ENCODE measurements at places on chromosomes 11 and 22. TPM values are rescaled to one million over a fixed set of nuclear protein-coding genes. Genes with fewer than 3 reads are reported as not detected.

Gene KCNJ4
- not detected for total RNA-seq

Gene MTNR1B
- total RNA-seq, result not detected

Gene DRD2
- not detected for total RNA-seq

DNA sequence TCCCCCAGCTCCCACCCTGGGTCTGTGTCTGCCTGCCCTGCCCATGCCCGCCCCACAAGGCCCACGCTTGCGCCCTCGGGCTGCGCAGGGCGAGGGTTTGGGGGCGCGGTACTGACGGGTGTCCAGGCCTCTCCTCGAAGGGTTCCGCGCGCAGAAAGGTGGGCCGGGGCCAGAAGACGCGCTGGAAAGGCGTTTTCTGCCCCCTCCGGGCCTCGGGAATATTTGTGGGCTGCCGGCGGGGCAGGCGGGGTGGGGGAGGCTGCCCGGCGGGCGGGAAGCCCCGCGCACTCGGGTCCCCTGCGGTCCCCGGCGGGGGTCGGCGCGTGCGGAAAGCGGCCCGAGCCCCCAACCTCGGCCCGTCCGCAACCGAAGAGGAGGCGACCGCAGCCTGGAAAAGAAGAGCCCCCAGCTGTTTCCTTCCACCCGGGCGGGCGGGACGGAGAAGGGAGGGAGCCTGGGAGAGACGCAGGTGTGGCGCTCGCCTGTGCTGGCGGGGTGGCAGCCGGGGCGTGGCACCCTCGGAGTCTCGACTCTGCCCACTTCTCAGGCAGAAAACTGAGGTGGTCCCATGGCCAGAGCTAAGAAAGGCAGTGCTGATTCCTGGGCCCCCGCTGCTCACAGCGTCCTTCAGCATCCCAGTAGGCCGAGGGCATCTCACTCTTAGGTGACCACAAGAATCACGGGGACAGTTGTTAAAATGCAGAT lies 59.0 kb downstream of the THAP12 start:
- H3K36me3 ChIP-seq, result no peaks in the 10 kb centered on the region
- peaks cover 15% of the 10 kb centered on the region for H3K27me3 ChIP-seq
- peak; percentile 43 for DNase-seq
- H3K27ac ChIP-seq, result no peak overlapping the region
- peak overlapping the region; percentile 37 for H3K4me3 ChIP-seq
- H3K4me1 ChIP-seq, result no peaks in the 10 kb centered on the region

DNA sequence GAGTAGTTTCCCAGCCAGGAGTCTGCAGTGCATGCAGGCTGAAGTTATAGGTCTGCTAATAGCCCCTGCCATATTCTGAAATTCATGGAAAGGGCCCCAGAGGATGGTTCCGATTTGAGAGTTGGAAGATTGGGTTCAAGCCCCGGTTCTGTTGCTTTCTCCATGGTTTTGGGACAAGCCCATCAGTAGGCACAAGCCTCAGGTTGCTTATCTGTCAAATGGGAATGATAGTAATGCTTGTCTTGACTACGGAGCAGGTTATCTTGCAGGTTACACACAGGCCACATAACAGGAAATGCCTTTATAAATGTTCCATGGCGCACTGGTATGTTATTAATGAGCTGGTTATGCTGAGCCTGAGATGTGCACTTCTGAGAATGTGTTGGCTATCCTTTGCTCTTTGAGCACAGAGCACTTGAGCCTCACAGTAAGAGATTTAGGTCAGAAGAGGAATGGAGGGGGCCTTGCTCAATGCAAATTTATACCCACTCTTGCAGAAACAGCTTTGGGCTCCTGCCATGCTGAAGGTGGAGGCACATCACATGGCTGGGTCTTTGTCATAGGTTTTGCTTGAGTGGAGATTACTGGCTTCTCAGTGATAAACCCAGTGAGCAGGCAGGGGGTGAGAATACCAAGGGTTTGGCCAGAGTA lies 47.1 kb downstream of the ZNRF3 start:
- H3K27me3 ChIP-seq, result no peaks in the 10 kb centered on the region
- no peak overlapping the region for H3K4me3 ChIP-seq
- DNase-seq, result no peak
- no peak overlapping the region for H3K27ac ChIP-seq

Gene TRPM5
- not detected for total RNA-seq

DNA sequence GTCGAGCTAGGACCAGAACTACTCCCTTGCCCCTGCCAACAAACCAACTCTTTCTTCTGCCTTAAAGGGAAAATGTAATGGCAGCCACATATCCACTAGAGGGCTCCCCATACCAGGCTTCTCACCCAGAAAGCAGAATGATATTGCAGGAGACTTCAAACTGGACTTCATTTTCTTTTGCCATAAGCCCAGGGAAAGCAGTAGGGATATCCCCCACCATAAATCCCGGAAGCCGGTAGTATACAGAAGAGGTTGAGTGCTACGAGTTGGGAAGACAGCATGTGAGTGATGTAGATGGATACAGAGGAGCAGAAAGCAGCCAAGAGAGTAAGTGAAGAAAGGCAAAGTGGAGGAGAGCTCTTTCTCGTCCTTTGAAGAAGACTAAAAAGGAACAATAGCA lies 12.1 kb downstream of the PLAAT5 start:
- no peak for DNase-seq
- no peak overlapping the region for H3K4me3 ChIP-seq
- H3K4me1 ChIP-seq, result no peaks in the 10 kb centered on the region

DNA sequence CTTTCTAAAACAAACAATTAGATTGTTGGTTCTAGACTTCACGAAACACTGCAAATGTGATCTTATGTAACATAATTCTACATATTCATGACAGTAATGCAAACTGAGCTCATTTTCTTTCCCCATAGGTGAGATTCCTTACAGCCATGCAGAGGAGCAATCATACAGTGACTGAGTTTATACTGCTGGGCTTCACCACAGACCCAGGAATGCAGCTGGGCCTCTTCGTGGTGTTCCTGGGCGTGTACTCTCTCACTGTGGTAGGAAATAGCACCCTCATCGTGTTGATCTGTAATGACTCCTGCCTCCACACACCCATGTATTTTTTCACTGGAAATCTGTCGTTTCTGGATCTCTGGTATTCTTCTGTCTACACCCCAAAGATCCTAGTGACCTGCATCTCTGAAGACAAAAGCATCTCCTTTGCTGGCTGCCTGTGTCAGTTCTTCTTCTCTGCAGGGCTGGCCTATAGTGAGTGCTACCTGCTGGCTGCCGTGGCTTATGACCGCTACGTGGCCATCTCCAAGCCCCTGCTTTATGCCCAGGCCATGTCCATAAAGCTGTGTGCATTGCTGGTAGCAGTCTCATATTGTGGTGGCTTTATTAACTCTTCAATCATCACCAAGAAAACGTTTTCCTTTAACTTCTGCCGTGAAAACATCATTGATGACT lies 1.5 kb downstream of the OR9G1 start:
- no peaks in the 10 kb centered on the region for H3K27me3 ChIP-seq
- no peak overlapping the region for H3K27ac ChIP-seq
- no peaks in the 10 kb centered on the region for H3K4me1 ChIP-seq
- H3K4me3 ChIP-seq, result no peak overlapping the region
- no peaks in the 10 kb centered on the region for H3K36me3 ChIP-seq

DNA sequence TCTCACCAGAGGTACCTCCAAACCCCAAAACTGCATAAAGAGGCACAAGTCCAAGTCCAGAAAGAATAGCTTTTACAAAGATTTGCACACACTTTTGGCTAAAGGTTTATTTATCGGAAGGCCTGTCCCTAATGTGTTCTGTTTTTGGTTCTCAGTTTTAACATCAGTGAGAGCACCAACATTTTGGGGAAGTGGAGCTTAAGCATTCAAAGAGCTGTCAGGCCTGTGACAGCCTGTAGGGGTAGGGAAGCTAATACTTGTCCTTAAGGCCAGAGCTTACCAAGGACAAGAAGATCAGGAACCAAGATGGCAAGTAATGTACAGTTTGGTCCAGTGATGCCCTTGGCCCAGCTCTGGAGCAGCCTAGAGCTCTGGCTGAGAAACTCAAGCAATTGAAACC lies 38.9 kb upstream of the SCUBE2 start:
- no peaks in the 10 kb centered on the region for H3K4me1 ChIP-seq
- no peaks in the 10 kb centered on the region for H3K27me3 ChIP-seq
- H3K27ac ChIP-seq, result no peak overlapping the region

Gene RAG2
- not detected for total RNA-seq

Gene ZNHIT2
- total RNA-seq, result 9.5 TPM

DNA sequence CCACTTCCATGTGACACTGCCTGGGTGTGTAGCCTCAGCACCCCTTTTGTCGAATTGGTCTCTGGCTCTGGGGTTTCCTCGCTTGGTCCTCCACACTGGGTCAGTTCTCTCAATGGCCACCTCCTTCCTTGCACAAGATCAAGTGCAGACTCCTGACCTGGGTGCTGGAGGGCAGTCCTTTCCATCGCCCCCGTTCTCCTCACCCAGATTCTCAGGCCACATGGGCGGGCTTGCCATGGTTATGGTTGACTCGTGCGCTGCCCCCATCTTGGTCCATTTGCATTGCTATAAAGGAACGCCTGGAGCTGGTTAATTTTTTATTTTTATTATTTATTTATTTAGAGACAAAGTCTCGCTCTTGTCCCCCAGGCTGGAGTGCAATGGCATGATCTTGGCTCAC lies 5.5 kb upstream of the PARVB start:
- no peaks in the 10 kb centered on the region for H3K27me3 ChIP-seq
- no peak overlapping the region for H3K4me3 ChIP-seq
- H3K4me1 ChIP-seq, result peaks cover 7% of the 10 kb centered on the region
- peak; percentile 27 for DNase-seq
- H3K36me3 ChIP-seq, result no peaks in the 10 kb centered on the region

DNA sequence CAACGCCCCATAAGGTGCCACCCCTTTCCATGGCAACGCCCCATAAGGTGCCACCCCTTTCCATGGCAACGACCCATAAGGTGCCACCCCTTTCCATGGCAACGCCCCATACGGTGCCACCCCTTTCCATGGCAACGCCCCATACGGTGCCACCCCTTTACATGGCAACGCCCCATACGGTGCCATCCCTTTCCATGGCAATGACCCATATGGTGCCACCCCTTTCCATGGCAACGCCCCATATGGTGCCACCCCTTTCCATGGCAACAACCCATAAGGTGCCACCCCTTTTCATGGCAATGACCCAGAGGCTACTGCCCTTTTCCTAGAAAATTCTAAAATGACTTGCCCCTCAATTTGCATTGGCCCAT lies 72.1 kb downstream of the BRD1 start:
- no peaks in the 10 kb centered on the region for H3K36me3 ChIP-seq
- DNase-seq, result no peak
- H3K27ac ChIP-seq, result no peak overlapping the region
- H3K27me3 ChIP-seq, result peaks cover 22% of the 10 kb centered on the region
- H3K4me1 ChIP-seq, result no peaks in the 10 kb centered on the region
- H3K4me3 ChIP-seq, result no peak overlapping the region

DNA sequence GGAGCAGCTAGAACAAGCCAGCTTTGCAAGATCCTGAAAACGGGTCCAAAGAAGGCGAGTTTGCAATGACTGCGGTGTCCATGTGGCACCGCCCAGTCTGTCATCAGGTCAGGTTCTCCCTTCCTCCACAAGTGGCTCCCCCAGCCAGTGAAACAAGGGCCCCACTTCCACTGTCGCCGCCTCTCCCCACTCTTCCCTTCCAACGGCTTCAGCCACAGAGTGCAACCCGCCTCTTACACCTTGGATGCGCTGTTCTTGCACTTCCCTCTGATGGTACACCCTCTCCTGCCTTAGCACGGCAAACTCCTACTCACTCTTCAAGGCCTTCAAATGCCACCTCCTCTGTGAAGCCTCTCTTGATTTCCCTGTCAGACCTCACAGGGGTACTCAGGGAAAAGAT lies 10.8 kb upstream of the TCF20 start:
- peaks cover 36% of the 10 kb centered on the region for H3K27me3 ChIP-seq
- H3K4me1 ChIP-seq, result peaks cover 18% of the 10 kb centered on the region
- H3K27ac ChIP-seq, result no peak overlapping the region
- no peak for DNase-seq
- no peaks in the 10 kb centered on the region for H3K36me3 ChIP-seq

DNA sequence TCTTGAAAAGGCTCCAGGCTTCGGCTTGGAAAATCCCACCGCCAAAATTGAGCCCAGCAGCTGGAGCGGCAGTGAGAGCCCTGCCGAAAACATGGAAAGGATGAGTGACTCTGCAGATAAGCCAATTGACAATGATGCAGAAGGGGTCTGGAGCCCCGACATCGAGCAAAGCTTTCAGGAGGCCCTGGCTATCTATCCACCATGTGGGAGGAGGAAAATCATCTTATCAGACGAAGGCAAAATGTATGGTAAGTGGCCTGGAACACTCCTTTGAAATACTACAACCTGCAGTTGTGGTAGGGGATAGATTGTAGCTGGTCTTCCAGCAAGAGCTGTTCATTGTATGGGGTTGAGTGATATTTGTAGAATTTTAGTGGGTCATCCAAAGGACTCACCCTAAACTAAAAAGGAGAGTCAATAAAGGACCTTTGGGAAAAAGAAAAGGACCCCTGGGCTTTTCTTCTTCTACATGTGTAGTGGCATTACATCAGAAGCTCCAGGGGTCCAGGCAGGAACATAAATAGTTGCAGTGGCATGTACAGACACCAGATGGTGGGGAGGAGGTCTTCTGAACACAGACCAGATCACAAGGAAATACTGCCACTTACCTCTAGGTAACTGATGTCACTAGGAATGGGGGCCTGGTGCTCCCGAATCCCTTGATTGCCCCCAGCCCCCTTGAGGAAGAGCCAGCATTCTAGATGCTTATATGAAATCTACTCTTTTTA lies 90.1 kb downstream of the TEAD1 start:
- no peak overlapping the region for H3K27ac ChIP-seq
- H3K4me1 ChIP-seq, result peaks cover 2% of the 10 kb centered on the region
- peaks cover 18% of the 10 kb centered on the region for H3K36me3 ChIP-seq
- no peaks in the 10 kb centered on the region for H3K27me3 ChIP-seq
- no peak for DNase-seq
- no peak overlapping the region for H3K4me3 ChIP-seq

GRCh38 chr22:28426346-28427132 lies 253.1 kb downstream of the TTC28 start:
- no peaks in the 10 kb centered on the region for H3K36me3 ChIP-seq
- no peak overlapping the region for H3K4me3 ChIP-seq
- H3K4me1 ChIP-seq, result peaks cover 38% of the 10 kb centered on the region

Gene ENDOD1
- 30.4 TPM for total RNA-seq

Gene HSPB2
- total RNA-seq, result 6.4 TPM

DNA sequence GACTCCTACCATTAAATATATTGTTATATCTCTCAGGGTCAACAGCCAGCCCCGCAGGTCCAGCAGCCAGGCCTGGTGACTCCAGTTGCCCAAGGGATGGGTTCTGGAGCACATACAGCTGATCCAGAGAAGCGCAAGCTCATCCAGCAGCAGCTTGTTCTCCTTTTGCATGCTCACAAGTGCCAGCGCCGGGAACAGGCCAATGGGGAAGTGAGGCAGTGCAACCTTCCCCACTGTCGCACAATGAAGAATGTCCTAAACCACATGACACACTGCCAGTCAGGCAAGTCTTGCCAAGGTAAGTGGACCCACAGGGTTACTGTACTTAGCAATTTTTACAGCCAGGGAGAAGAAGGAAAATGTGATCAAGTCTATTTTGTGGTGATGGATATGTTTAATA lies 35.1 kb downstream of the EP300 start:
- peak; percentile 69 for DNase-seq
- H3K4me3 ChIP-seq, result no peak overlapping the region
- no peak overlapping the region for H3K27ac ChIP-seq
- H3K27me3 ChIP-seq, result no peaks in the 10 kb centered on the region
- peaks cover 95% of the 10 kb centered on the region for H3K36me3 ChIP-seq

Gene CCDC87
- 0.50 TPM for total RNA-seq

- peaks cover 55% of the 10 kb centered on the region for H3K36me3 ChIP-seq
- H3K4me1 ChIP-seq, result peaks cover 81% of the 10 kb centered on the region
- no peak for DNase-seq
- H3K4me3 ChIP-seq, result no peak overlapping the region
- peak overlapping the region; percentile 49 for H3K27ac ChIP-seq
Observed at GRCh38 chr11:33706546-33706945, 5.9 kb upstream of the C11orf91 start.

Gene ROBO4
- 58.3 TPM for total RNA-seq

GRCh38 chr11:71914617-71915189 lies 13.7 kb downstream of the XNDC1N start:
- peaks cover 70% of the 10 kb centered on the region for H3K36me3 ChIP-seq
- H3K27me3 ChIP-seq, result no peaks in the 10 kb centered on the region
- DNase-seq, result no peak
- H3K4me3 ChIP-seq, result no peak overlapping the region

Gene EML3
- 69.3 TPM for total RNA-seq

Data from lower lobe of right lung (tissue), 2 donors.